Inflammatory macrophage treated with lipopolysaccharide for 4 hours (primary cell): ENCODE measurements at places on chromosomes 7 and 10.

DNA sequence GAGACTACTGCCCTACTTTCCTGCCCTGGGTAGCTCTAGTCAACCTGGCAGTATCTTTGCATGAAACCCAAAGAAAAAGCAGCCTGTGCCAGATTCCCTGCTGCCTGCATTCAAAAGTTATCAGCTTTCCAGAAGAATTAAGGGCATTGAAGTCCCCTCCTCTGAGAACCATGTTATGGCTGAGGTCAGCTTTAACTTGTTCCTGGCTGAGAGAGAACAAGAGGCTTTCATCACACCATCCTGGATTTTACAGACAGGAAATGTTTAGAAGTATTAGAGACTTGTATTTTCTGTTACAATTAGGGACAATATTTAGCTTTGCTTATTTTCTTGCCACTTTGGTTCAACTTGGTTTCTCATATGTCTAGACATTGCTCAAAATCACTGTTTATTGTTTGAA lies 238.8 kb downstream of the ARL4A start:
- DNase-seq, result no peak

DNA sequence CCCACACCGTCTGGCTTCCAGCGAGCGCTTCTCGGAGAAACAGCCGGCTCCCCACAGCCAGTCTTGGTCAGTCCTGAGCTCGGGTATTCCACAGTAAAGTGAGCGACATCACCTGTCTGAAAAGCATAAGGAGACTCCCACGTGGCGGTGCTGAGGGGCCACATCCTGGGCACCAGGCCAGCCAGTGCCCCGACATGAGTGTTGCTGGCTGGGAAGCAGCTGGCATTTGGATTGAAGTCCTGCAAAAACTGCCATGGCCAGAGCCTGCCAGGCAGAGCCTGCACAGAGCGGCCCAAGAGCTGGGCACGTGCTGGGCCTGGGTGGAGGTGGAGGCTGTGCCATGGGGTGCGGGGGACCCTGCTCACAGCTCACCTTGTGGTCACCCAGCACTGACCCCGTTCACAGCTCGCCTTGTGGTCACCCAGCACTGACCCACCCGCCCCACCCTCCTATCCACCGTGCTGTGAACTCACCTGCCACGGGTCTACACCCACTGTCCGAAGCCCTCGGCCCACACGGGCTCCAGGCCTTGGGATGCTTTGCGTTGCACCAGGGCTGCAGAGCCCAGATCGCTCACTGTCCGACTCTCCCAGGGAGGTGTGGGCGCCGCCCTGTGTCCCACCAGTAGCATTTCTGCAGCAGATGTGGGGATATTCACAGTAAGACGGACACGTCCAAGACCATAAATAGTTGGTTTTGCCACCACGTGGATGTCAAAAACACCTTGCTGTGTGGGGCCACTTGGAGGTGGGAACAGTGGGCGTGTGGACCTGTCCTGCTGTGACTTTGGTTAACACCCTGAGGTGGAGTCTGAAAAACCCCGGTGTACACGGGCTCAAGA lies 48.8 kb downstream of the PITRM1 start:
- no peak for DNase-seq

DNA sequence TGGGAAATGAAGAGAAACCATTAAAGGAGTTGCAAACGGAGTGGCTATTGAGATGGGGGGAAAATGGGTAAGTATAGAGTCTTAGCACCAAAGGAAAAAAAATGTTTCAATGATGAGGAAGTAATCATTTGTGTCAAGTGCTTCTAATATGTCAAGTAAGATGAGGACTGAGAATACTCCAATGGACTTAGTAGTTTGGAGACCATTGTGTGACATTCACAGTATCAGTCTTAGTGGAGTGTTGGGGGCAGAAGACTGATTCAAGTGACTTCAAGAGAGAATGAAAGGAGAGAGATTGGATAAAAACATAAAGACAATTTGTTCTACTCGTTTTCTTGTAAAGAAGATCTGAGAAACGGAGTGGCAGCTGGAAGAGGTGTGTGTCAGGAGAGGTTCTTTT lies 88.6 kb upstream of the ARID5B start:
- no peak for DNase-seq

DNA sequence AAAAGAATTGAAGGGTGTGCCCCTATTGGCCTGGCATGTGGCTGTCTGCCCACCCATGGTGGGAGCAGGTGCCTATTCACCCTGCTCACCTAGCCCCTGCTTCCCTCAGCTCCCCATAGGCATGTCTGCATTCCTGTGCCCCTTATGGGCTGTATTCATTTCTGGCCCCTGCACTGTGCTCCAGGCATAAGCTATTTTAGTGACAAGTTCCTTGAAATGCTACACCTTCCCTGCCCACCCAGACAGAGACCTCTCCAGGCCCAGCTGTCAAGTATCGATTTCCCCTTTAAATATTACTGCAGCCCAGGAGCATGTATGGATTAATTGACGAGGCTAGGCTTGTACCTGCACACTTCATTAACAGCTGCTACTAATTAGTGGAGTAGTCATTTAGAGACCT lies 235.4 kb downstream of the RPS24 start:
- no peak for DNase-seq

- DNase-seq, result no peak
These were observed 5.5 kb downstream of the PRKAR2B start for GRCh38 chr7:107049971-107050532.

DNA sequence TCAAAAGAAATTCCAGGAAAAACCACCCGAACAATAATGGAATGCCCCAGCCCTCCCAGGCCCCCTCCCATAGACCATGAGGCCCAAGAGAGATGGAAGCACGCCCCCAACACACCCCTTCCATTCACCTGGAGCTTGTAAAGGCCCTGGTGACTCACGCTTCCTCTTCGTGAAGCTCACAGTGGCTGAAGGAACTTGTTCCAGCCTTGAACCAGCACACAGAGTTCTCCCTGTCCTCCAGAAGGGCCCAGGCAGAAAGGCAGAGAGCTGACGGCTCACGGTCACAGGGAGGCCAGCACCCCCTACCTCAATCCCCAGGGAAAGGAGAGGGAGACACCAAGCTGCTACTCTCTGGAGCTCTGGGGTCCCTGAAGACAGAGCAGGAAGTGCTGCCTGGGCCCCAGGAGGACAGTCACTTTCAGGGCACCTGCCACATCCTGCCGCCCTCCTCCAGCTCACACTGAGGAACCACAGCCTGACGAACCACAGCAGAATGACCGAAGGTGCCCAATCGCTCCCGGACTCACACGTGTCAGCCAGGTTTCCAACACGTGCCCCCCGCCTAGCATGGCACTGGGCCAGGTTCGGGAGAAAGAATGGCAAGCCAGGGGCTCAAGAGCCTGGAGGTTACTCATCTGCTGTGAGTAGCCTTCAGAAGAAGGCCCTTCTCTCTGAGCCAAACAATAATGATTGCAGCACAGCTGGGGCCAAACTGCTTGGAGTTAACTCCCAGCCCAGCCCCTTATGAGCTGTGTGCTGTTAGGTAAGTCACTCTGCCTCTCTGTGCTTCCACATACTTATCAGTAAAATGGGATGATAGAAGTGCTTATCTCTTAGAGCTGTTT lies 52.8 kb downstream of the DLG5 start:
- DNase-seq, result no peak

DNA sequence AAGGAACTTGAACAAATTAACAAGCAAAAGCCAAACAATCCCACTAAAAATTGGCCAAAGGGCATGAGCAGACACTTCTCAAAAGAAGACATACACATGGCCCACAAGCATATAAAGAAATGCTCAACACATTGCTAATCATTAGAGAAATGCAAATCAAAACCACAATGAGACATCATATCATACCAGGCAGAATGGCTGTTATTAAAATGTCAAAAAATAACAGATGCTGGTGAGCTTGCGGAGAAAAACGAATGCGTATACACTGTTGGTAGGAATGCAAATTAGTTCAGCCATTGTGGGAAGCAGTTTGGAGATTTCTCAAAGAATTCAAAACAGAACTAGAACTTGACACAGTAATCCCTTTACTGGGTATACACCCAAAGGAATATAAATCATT lies 311.7 kb upstream of the HPS1 start:
- DNase-seq, result no peak

GRCh38 chr10:42553064-42553407 lies 85.3 kb downstream of the ZNF33B start:
- no peak for DNase-seq

- DNase-seq, result no peak
These were observed 50.0 kb upstream of the GTF2IRD1 start for GRCh38 chr7:74403521-74404387.

- no peak for DNase-seq
These were observed 35.4 kb downstream of the CTTNBP2 start for GRCh38 chr7:117837841-117838240.

GRCh38 chr10:121984463-121984862 lies 4.5 kb upstream of the TACC2 start:
- no peak for DNase-seq

DNA sequence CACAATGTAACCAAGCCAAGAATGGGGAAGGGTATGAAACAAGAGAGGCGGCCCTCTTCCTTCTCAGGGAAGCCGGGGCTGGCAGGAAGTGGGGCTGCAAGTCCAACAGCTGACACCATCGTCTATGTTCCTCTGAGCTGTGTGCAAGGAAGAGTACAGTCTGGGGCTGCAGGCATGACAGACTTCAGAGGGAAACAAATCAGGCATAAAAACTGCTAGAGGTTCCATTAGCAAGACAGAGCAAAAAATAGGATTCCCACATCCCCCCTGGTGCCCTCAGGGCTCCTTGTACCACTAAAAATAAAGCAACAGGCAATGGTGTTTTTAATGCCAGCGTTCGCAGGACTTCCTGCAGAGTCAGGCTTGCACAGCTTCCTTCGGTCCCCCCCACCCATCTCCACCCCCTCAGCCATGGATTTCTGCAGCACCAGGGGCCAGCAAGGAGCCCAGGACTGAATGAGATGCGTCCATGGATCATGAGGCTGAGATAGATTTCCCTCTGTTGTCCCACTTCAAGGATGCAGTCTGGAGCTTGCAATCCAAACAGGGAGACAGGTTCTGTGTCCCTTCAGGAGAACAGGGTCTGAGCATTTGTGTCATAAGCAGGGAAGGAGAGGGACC lies 34.6 kb downstream of the KCNMA1 start:
- no peak for DNase-seq

DNA sequence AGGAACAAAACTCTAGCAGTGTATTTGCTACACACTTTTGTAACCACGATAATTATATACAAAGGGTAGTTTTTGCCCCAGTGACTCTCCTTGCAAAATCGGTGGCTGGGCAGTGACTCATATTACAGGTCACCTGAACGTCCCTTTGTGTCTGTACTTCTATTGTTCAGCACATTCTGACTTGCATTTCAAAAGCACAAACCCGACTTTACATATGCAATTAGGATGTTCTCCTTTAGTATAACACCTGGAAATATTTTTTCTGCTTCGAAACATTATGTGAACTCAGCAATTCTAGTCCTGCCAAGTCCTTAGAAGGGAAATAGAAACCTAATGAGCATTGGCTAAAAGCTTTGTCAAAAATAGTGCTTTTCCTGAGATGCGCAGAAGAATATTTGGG lies 6.0 kb downstream of the PRR15 start:
- peak; percentile 25 for DNase-seq
